ENCODE measurements at places on chromosomes 5 and 9.

DNA sequence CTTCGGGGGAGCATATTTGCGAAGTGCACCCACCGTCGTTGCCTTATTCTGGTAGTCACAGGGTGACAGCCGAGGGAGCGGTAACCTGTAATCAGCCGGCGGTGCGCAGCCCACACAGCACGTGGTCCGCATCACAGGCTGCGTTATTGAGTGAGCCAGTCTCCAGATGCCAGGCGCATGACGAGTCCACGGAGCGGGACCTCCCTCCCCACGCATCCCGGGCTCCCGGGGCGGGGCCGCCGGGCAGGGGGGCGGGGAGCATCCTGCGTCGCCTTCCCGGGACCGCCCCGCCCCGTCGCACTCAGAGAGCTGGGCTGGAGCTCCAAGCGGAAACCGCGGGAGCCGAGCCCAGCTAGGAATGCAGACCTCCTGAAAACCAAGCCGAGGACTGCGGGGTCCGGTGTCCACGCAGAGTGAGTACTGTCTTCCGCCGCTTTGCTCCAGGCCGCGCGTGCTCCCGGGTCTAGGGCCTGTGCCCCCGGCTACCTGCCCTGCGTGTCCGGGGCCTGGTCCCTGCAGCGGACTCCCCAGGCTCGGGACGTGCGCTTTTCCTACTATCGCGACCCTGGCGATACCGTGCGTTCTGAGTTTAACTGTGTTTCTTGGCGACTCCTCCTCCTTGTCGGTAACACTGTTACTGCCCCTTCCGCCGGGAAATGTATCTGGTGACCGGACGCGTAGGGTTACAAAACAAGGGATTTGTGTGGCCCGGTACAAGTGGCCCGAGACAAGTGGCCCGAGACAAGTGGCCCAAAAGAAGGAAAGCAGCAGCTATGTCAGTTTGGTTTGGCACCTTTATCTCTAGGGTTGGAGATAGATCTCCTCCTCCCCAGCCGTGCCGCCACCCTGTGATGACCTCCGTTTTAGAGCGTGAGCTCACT lies 40.6 kb downstream of the CAST start:
- DNase-seq, result peak; percentile 96

GRCh38 chr5:143652108-143652700 lies 159.8 kb upstream of the HMHB1 start:
- no peak for DNase-seq

DNA sequence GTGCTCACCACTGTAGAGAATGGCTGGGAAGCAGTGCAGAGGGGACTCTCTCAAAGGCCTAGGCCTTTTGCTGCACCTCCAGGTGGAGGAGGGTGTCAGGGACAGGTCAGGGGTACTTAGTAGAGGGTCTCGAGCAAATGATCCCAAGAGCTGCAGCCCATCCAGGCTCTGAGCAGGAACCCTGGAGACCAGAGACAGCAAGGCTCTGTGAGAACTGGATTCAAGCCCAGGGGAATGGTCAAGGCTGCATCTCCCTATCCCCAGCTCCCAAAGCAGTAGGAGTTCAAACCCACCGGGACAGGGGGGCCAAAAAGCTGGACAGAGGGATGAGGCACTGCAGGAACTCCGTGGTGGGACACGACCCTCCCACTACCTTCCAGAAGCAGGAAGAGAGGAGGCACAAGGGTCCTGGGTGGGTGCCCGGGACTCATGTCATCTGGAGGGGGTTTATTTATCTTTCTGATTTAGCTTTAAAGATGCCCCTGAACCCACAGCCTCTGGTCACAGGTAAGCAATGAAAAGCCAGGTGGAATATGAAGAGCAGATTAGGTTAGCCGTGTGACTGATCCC lies 124.8 kb downstream of the MVB12B start:
- no peak for DNase-seq

DNA sequence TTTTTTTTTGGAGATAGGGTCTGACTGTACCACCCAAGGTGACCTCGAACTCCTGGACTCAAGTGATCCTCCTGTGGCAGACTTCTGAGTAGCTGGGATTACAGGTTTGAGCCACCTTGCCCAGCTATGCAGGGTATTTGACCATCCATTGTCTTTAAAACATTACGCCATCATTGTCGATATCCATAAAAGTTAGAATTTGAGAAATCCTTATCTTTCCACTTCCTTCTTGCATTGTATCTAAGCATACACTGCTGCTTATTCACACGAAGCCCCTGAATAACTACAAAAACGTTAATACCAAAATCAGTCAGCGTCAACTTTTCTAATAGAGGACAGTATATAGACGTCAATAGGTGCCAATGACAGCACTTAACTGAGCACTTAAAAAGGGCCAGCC lies 5.4 kb upstream of the OTULINL start:
- no peak for DNase-seq

DNA sequence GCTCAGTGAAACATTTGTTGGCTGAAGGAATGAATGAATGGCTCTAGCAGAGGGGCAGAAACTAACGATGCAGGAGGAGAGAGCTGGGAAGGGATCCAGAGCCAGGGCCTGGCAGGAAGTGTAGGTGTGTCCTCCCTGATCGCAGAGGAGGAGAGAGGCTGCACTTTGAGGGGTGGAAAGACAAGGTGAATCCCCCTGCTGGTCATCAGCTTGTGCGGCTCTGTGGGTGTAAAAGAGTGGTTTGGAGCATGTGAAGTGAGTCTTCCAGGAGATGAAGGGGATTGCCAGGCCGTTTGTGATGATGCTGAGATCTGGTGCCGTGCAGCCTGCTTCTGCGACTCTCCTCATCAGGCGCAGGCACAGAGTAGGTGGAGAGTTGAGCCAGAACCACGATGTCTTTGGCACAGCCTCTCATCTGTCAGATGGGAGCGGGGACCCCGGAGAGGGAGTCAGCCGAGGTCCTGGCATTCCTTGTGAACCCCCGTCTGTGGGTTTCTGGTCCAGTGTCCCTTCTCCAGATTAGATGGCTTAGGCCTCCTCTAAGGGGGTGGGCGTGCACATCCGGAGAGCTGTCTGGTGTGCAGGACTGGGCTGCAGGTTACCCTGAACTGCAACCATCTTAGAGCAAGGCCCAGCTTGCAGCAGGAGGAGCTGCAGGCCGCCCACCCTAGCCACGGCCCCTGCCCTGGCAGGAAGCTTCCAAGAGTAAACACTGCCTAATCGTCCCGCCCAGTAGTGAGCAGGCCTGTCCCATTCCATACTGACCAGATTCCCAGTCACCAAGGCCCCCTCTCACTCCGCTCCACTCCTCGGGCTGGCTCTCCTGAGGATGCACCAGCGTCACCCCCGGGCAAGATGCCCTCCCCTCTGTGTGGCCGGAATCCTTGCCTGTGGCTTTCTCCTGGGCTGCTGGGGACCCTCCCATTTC lies at the start of gene ADAMTS13:
TSS of gene ADAMTS13 (plus strand) at position 753 of the 928 bp plus-strand sequence. CDS start at position 830, 77 bp downstream.
- no peak for DNase-seq

All from uterus (tissue), 4 donors.